Activated naive CD4-positive, alpha-beta T cell (primary cell): ENCODE measurements at places on chromosomes 2 and 18.

GRCh38 chr18:37871561-37871960 is 306.0 kb upstream of the CELF4 start:
- no peak for DNase-seq

GRCh38 chr2:32357318-32358110 is 691 bp downstream of the BIRC6 start:
- DNase-seq = peak; percentile 31

DNA sequence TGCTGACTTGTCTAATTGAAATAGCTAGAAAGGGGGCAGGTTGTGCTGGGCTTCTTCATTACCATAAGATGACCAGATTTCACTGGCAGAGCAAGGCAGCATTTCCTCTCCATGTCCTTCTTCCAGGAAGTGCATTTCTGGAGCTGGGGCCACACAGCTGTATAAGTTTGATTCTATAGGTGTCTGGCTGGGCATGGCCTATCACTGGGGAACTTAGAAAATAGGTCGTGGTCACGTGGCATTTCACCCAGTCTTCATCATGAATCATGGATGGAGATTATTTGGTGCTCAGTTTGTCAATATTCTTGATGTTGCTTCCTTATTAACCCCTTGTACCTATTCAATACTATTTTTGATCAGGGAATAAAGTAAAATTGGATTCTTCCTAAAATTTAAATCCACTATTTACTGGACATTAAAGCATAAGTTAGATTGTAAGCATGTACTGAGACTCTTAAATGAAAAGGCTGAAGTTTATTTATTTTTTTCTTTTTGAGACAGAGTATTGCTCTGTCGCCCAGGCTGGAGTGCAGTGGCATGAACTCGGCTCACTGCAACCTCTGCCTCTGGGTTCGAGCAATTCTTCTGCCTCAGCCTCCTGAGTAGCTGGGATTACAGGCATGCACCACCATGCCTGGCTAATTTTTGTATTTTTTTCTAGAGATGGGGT is 49.5 kb upstream of the TMEM87B start:
- no peak for DNase-seq

GRCh38 chr18:39799006-39799405 is 2156.0 kb upstream of the PIK3C3 start:
- no peak for DNase-seq

DNA sequence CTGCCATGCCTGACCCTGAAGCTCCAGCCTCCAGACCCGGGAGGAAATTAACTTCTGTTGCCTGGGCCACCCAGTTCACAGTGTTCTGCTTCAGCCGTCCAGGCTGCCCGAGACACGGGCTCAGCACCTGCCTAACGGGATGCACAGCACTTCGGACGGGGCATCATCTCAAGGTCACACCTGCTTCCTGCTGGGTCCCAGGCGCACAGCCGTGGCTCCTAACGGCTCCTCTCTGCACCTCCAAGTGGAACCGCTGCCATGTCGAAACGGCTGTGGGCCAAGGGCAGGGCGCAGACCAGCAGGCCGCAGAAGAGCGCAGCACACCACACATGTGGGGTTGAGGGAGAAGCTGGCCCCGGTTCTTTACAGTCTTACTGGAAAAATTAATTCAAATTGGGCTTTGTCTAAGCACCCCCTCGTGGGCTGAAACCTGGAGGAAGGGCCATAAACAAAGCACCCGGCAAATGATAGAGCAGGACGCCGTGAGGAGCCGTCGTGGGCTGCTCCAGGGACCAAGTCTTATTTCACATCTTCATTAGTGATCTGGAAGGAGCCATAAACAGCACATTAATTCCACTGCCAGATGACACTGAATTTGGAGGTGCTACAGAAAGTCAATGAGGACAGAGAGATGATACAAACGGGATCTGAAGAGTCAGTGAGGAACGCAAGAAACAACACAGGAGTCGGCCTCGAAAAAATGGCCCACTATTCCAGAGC is 59.6 kb downstream of the EIPR1 start:
- DNase-seq = no peak

DNA sequence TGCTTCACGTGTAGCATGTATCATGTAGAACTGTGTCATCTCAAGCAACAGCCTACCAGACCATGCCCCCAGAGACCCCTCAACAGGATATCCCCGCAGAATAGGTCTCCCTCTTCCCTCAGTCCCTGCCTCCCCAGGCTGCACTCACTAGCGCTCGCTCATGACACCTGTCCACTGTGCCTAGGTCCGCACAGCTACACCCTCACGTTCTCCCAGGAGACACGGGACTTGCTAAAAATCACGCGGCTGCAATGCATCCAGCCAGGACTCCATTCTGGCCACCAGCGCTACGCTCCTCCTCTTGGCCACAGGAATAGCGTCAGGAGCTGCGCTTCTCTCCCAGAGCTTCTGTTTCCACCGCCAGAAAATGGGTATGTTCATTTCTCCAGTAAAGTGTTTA is 2.5 kb downstream of the PXDN start:
- DNase-seq = no peak
